ENCODE measurements at places on chromosomes 1 and 21. TPM values are rescaled to one million over a fixed set of nuclear protein-coding genes. Genes with fewer than 3 reads are reported as not detected.

- no peak for DNase-seq
Measured at GRCh38 chr1:18010945-18011344, 96.7 kb upstream of the IGSF21 start.

GRCh38 chr1:10514490-10515235 is 39.9 kb downstream of the PEX14 start:
- no peak for DNase-seq

GRCh38 chr21:15077529-15078145 is 12.8 kb upstream of the NRIP1 start:
- no peak for DNase-seq

DNA sequence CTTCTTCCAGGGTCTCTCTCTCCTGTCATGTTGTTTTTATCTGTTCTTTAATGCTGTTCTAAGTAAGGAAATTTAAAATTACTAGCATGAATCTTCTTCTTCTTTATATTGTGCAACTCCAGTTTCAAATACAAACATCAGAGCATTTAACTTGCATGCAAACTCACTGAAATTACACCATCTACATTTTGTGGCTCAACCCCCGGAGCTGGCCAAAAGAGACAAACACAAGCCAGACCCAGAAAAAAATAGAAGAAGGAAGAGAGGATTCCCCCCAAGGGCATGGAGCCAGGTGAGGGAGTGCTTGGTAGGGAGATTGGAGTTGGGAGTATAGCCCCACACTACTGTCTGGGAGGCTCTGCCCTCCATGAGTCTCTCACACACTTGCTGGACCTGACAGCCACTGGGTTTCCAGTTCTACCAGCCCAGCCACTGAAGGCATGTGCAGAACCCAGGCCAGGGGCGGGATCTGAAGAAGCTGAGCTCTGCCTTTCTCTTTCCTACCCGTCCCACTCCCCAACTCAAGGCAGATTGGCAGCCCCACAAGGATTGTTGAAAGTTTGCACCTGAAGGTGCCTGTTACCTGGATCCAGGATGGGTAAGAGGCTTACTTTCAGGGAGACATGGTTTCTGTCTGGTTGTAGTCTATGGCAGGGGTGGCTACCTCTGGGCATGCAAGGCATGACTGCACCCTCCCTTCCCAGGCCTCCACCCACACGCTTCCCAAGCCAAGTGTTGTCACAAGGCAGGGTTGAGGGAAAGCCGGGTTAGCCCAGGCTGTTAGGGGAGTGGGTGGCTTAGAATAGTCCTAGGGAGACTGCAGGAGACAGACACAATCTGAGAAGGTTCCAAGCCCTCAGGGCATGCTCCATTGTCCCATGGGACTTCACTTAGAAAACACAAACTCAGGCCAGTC is 297.2 kb downstream of the TGFB2 start:
- DNase-seq = no peak

DNA sequence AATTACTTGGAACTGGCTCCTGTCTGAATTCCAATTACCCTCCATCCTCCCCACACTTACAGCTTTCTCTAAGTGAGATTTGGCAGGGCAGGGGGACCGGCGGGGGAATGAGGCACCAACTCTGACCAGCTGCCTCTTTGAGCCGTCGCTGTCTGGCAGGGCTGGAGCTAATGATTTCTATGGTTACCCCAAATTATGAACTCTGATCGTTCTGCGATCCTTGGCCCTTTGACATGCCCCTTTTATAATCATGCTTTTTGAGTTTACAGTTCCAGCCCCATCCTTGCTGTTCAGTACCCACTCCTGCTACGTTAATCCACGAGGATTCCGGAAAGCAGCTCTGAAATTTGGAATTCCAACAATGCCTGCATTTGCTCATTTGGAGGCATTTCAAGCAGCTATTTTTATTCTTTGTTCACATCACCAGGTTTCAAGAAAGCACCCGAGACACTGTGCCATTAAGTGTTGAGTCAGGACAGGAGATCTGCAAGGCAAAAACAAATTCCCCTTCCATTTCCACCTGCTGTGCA is 54.6 kb upstream of the LBR start:
- no peak for DNase-seq

- no peak for DNase-seq
Measured at GRCh38 chr1:233843525-233844204, 60.8 kb upstream of the SLC35F3 start.

The HRNR gene
- total RNA-seq = not detected

The GBP2 gene
- 48.8 TPM for total RNA-seq

Measured in lower lobe of right lung (tissue), 2 donors.